Activated effector memory CD4-positive, alpha-beta T cell treated with Interleukin-2 at 50 U/mL for 16 hours (primary cell): ENCODE measurements at places on chromosomes 11 and 22.

DNA sequence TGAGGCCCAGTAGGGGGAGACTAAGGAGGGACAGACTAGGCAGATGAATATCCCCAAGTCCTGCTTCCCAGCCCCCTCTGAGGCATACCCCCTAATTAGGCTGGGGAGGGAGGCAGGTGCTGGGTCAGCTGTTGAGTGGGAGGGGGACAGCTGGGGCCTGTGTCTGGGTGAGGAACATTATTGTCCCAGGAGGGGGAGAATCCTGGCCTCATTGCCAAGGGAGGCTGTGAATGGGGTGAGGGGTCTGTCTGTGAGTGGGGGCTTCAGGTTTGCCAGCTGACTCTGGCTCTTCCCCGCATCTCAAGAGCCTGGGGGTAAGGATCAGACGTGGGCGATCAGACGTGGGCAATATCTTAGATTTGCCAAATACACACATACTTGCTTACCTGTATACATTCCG lies 2.1 kb downstream of the INPPL1 start:
- no peak for DNase-seq

GRCh38 chr11:121412000-121412587 lies 40.0 kb upstream of the SORL1 start:
- no peak for DNase-seq

- no peak for DNase-seq
Observed at GRCh38 chr11:2115308-2115707, 23.9 kb downstream of the IGF2 start.

GRCh38 chr11:35820614-35821013 lies 123.2 kb upstream of the LDLRAD3 start:
- DNase-seq: no peak

DNA sequence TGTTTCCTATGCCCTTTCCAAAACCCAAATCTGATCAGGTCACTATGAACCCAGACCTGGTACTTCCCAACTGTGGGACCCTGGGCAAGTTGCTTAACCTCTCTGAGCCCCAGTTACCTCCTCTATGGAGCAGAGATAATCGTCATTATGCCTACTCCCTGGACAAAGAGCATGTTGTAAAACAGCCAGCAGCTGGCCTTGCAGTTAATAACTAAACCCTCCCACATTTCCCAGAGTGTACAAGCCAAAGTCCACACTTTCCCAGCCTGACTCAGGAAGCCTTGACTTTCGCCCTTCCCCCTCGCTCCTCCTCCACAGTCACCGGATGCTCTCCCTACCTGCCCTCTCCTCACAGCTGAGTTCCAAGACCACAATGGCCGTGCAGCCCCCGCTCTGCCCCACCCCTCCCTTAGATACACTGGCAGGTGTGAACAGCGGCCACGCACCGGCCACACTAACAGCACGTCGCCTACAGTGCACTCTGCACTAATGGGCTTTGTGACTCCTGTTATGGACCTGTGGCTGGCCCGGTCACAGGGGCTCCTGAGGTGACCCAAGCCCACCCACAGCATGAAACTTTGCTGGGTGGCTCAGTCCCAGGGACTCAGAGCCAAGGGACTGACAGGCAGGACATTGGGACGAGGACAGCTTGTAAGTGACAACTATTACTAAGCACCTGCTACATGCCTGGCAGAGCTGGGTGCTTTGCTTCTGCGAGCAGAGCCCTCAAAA lies 15.6 kb upstream of the MFNG start:
- DNase-seq: no peak

DNA sequence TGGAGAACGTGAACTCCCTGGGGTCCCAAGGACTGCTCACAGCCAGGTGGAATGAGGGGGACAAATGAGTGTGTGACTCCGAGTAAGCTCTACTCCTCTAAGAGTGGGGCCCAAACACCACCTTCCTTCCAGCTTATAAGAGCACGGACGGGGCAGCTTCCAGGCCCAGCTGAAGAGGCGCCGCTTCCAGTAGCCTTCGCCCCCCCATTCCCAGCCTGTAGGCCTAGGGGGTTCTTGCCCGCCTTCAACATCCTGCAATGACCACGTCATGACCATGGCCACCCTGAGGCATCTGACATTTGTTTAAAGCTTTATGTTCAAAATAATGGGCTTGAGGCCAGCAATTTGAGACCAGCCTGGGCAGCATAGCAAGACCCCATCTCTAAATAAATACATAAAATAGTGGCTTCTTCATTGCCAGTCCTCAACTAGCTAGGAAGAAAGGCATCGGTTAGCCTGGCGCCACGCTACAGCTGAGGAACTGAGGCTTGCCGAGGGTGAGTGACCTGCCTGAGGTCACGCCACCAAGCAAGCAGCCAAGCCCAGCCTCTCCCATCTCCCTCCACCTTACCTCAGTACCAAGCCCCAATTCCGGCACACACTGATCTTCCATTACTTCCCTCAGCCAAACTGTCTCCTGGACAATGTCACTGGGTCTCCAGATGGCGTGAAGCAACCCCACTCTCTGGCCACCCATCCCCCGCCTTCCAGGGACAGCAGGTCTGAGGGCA lies 7.8 kb upstream of the TNFRSF13C start:
- DNase-seq: no peak

DNA sequence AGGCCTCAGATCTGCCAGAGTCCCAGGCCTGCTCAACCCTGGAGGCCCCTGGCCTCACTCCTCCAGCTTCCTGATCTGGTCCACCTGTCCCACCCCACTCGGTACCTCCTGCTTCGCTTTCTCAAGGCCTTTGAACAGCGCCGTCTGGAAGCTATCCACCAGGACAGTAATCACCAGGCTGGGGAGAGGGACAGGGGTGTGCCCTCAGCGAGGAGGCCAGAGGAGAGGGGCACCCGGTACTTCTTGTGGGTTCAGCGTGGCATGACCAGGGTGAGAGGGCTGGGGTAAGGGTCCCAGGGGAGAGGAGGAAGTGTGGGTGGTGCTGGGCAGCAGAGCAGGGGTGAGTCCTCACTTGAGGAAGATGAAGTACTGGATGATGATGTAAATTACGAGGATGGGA lies 6.1 kb downstream of the CATSPER1 start:
- DNase-seq: no peak

GRCh38 chr22:37802310-37803194 lies 5.2 kb upstream of the GCAT start:
- DNase-seq: no peak

DNA sequence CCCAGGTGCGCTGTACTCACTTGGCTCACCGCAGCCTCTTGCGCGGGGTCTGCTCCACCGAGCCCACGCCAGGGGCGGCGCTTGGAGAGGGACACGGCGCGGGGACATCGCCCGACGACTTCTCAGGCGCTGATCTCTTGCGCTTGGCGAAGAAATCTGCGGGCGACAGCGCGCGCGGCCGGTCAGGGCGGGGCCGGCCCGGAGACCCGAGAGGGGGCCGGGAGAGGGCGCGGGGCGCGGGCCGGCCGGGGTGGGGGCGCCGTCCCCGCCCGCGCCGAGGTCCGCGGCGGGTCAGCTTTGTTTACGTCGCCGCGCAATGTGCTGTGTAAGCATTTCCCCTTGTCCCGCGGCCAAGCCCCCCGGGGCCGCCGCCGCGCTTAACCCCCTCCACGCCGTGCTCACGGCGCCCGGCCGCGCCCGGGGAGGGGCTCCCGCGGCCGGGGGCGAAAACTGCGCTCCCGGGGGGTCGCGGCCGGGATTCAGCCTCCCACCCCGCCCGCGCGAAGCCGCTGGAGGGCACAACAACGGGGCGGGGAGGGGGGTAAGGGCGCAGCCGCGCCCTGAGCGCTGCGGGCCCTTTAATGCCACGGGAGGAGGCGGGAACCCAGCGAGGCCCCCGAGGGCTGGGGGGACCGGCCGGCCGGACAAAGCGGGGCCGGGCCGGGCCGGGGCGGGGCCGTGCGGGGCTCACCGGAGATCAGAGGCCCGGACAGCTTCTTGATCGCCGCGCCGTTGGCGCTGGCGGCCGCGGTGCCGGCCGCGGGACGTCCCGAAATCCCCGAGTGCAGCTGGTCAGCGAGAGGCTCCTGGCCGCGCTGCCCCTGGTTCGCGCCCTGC lies 1.4 kb downstream of the CDKN1C start:
- DNase-seq: no peak

GRCh38 chr11:85062659-85063058 lies 564.5 kb downstream of the DLG2 start:
- no peak for DNase-seq

- no peak for DNase-seq
Observed at GRCh38 chr11:70252844-70253243, 17.6 kb upstream of the PPFIA1 start.

DNA sequence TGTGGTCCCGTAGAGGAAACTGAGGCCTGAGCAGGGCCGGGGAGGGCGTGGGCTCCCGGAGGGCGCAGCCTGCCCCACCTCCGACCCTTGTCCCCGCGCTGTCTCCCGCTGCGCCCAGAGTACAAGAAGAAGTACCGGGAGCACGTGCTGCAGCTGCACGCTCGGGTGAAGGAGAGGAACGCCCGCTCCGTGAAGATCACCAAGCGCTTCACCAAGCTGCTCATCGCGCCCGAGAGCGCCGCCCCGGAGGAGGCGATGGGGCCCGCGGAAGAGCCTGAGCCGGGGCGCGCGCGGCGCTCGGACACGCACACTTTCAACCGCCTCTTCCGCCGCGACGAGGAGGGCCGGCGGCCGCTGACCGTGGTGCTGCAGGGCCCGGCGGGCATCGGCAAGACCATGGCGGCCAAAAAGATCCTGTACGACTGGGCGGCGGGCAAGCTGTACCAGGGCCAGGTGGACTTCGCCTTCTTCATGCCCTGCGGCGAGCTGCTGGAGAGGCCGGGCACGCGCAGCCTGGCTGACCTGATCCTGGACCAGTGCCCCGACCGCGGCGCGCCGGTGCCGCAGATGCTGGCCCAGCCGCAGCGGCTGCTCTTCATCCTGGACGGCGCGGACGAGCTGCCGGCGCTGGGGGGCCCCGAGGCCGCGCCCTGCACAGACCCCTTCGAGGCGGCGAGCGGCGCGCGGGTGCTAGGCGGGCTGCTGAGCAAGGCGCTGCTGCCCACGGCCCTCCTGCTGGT lies 1.9 kb downstream of the NLRP6 start:
- DNase-seq: no peak

DNA sequence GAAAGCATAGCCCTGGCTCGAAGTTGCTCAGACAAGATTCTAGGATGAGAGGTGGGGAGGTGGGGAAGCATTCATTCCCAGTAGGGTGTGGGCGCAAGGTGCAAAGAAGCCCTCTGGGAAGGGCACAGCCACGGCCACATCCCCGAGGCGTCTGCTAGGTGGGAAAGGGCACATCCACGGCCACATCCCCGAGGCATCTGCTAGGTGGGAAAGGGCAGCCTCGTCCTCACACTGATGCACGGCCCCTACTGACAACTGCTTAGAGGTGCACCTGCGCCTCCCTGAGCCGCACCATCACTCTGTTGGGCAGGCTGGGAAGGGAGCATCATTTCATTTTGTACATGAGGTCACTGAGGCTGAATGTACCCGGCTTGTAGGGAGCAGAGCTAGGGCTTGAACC lies 94.6 kb upstream of the PITPNB start:
- no peak for DNase-seq

GRCh38 chr11:38384568-38384967 lies 1786.5 kb upstream of the RAG2 start:
- no peak for DNase-seq

GRCh38 chr11:680476-680875 lies 14.5 kb downstream of the DEAF1 start:
- no peak for DNase-seq

GRCh38 chr22:46465345-46465720 lies 72.1 kb downstream of the CELSR1 start:
- no peak for DNase-seq

GRCh38 chr11:122803716-122804115 lies 34.6 kb upstream of the CRTAM start:
- DNase-seq: no peak

DNA sequence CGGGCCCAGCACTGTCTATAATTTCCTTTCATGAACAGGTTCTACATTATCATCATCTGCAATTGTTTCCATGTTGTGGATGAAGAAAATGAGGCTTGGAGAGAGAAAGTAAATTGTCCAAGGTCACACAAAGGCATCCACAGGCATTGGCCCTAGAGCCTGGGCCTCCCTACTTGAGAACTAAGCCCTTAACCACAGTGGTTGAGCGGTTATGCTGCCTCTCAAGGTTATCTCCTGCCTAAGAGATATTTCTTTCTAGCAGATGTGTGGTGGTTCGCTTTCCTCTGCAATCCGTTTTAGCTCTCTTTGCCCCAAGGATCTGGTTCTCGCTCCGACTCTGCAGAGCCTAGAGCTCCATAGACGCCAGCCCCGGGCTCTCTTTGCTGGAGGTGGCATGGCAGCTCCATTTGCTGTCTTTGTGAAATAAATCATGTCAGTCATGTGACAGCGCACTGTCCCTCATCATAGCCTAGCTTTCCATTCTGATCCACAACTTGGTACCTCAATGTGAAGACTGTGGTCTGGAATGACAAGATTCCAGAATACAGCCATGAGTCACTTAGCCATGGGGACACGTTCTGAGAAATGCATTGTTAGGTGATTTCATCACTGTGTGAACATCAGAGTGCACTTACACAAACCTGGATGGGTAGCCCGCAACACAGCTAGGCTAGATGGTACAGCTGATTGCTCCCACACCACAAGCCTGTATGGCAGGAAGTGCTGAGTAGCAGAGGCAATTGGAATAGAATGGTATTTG lies 27.2 kb downstream of the RPS6KA4 start:
- DNase-seq: no peak

DNA sequence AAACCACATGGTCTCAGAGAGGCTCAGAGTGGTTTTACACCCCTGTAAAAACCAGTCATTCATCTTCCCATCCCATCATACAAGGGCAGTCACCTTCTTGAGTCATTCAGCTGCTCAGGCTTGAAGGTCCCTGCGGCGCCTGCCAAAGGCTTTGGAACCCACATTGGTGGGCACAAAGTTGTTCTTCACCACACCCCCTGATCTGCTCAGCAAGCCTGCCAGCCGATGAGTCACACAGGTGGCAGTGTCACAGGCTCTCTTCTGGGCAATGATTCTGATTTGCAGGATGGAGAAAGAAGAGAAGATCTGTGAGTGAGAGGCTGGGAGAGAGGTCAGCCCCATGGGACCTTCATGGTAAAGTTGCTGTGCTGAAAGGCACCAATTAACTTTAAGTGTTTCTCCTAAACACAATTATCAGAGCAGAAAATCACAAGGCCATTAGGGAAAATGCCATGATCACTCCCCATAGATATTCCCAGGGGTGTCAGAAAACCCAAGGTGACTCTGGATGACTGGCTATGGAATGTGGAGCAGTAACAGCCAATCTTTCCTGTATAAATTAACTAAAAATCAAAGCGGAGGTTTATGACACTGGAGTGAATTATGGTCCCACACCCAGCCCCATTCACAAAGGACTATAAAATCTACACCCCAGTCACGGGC lies 4.4 kb downstream of the CALCA start:
- DNase-seq: no peak

GRCh38 chr22:20130319-20130718 lies 1.3 kb upstream of the ZDHHC8 start:
- no peak for DNase-seq
